Foreskin keratinocyte (primary cell): ENCODE measurements at places on chromosomes 7 and 10. TPM values are rescaled to one million over a fixed set of nuclear protein-coding genes. Genes with fewer than 3 reads are reported as not detected.

PPA1 gene
- 190 and 217 TPM in 2 replicates for total RNA-seq

RHOBTB1 gene
- total RNA-seq: 3.4 and 3.7 TPM in 2 replicates

ZNF467 gene
- 0.35 and 0.48 TPM in 2 replicates for total RNA-seq

C10orf62 gene
- total RNA-seq: not detected in 2 replicates

AKR1D1 gene
- not detected in 2 replicates for total RNA-seq

SPDYE6 gene
- total RNA-seq: not detected in 2 replicates

TMEM184A gene
- total RNA-seq: 1.1 and 1.4 TPM in 2 replicates

ADIRF gene
- total RNA-seq: 84.3 and 107 TPM in 2 replicates
